ENCODE measurements at places on chromosomes 11 and 22.

GRCh38 chr11:117433717-117434116, 106.1 kb downstream of the CEP164 start:
- DNase-seq, result no peak

GRCh38 chr22:45966320-45966894, 10.6 kb downstream of the WNT7B start:
- DNase-seq, result peak; percentile 35

DNA sequence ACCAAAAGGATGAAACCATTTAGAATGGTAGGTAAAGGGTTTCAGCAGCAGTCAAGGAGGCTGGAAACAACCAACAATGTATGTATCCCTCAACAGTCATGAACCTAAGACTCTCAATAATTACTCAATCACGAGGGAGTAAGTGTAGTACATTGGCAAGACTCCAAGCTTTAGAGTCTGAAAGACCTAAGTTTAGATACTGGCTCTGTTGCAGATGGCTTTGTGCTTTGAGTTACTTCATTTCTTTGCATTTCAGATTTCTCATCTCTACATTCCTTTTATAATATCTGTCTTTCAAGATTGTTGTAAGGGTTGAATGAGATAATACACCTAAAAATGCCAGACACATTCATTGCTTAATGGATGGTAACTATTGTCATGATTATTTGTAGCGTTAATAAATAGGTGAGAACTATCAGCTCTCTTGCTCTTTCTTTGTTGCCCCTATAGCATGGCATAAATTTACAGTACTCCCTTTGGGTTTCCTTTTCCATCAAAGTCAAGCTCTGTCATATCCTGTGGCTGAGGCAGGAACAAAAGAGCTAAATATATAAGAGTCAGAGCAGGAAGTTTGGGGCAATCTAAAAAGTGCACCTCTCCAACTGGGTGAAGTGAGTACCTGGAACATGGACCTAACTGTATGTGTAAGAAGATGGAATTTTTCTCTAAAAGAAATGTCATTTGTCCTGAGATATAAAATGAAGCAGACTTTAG, 228.2 kb upstream of the ZC3H12C start:
- DNase-seq, result no peak

- DNase-seq, result no peak
These were observed 265.9 kb upstream of the MPPED2 start for GRCh38 chr11:30852091-30852490.

GRCh38 chr11:64755681-64756361, 4.0 kb downstream of the PYGM start:
- DNase-seq, result no peak

DNA sequence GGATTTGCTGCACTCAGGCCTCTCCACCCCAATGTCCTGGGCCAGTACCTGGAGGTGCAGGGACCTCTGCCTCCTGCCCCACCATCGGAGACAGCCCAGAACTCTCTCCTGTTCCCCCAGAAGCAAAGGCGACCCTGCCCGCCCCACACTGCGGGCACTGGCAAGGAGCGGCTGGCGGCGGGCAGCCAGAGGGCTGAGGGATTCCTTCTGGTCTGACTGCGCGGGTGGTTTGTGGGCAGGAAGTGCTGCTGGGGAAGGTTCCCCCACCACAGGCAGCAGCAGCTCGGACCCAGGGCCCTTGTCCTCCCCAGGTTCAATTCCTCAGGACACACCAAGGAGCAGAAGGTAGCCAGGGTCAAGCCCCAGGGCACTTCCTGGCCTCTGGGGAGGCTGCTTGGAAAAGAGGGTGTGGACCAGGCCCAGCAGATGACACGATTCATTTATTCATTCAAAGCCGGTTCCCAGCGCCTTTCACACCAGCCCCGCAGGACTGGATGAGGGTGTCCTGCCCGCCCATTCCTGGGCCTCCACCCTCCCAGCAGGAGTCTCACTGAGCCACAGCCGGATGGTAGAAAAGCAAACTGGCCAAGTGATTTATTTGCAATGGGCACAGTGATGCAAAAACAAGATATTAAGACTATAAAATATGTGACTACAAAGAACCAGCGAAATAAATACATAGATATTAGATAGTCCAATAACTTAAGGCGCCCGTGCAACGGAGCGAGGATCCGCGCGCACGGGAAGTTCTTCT, 1.2 kb downstream of the PHLDA2 start:
- no peak for DNase-seq

DNA sequence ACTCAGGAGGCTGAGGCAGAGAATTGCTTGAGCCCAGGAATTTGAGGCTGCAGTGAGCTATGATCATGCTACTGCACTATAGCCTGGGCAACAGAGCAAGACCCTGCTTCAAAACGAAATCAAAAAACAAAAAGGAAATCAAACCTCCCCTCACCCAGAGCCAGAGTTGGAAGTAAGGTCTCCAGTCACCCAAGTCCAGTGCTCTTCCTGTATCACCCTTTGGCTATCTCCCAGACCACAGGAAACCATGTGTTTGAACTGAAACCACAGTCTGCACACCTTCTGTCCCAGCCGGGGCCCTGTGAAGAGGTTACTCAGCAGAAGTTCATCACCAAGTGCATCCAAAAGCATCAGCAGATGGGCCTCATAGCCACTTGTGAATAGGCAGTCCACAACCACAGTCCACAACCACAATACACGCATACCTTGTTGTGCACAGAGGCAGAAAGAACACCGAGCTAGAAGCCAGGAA, 4.6 kb downstream of the MYH9 start:
- peak; percentile 22 for DNase-seq

- DNase-seq, result no peak
These were observed 310.1 kb downstream of the CADM1 start for GRCh38 chr11:115193914-115194801.

GRCh38 chr11:14414470-14415461, 55.8 kb upstream of the RRAS2 start:
- DNase-seq, result no peak

- no peak for DNase-seq
These were observed 8.8 kb downstream of the C11orf96 start for GRCh38 chr11:43951231-43951630.

- DNase-seq, result no peak
These were observed 9.6 kb downstream of the OR52N2 start for GRCh38 chr11:5818245-5818886.

GRCh38 chr11:87033561-87033960, 4.2 kb upstream of the TMEM135 start:
- no peak for DNase-seq

- DNase-seq, result no peak
These were observed 188.6 kb upstream of the MTMR2 start for GRCh38 chr11:96112192-96113128.

DNA sequence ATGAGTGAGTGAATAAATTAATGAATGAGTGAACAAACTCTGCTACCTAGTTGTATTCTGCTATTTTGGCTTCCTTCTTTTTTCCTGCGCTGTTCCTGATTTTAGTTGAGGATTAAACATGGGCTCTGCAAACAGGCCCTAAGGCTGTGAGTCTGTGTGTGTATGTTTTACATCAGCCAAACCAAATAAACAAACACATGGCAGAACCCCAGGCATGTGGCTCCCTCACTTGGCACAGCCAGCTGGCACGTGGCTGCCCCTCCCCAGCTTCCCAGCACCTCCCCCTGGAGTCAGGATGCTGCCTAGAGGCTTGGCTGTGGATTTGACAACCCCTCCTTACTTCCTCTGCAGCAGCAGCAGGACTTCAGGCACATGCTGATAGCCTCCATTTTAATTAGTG, 593.2 kb downstream of the INSC start:
- peak; percentile 76 for DNase-seq

DNA sequence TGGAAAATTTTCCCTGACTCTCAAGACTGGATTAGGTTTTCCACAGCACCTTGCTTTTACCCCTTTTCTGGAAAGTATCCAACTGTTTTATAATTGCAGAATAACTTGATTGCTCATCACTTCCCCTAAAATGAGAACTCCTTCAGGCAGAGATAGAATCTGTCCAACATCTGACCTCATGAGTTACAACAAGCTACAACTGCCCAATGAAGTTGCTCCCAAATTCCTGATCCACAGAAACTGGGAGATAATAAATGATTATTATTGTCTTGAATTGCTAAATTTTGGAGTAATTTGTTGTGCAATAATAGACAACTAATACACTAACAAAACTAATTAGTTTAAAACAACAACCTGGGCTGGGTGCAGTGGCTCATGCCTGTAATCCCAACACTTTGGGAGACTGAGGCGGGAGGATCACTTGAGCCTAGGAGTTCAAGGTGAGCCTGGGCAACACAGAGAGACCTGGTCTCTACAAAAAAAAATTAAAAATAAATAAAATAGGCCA, 10.0 kb upstream of the CCDC83 start:
- no peak for DNase-seq

- DNase-seq, result no peak
These were observed 8.7 kb upstream of the C1QTNF6 start for GRCh38 chr22:37196539-37197450.

DNA sequence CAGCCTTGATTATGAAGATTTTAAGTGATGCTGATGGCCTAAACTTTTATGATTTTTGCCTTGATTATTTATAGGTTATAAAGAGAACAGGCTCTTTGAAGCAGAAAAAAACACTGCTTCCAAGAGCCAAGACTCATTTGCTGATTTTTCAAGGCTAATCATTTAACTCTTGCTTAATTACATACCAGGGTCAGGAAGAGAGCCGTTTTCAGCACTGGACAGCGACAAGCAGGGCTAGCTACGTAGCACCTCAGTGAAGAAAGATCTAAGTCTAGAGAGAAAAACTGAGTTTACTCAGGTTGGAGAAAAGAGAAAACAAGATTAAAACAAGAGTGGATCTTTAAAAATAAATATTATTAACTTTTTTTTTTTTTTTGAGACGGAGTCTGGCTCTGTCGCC, 615.4 kb upstream of the B3GAT1 start:
- DNase-seq, result no peak

- no peak for DNase-seq
These were observed 40.0 kb downstream of the DDI1 start for GRCh38 chr11:104076455-104076854.

GRCh38 chr11:74923125-74923524, 25.8 kb downstream of the XRRA1 start:
- no peak for DNase-seq

DNA sequence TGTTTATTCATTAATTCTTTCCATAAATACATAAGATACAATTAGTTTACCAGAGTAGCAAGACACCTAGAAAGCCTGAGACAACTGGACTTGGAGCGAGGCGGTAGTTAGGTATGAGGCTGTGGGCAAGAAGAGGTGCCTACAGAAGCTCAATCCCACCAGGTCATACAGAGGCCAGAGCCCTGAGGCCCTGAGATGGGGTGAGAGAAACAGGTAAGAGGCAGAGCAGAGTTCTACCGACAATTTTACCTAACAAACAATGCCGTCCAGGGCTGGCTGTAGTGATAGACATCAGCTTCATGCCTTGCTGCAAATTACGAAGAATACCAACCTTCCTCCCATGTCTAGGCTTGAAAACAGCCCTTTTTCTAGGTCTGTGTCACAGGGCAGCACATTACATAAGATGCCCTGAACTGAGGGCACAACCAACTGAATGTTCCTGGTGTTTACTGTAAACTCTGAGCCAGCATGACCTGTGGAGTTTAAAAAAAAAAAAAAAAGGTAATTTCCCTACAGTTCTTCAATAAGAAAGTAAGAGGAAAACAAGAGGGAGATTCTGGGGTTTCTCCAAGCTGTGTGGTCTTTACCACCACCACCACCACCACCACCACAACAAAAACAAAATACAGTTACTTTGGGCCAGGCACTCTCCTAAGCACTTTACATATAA, 105.8 kb downstream of the GAB2 start:
- DNase-seq, result no peak

GRCh38 chr11:102111011-102111786, 952 bp downstream of the YAP1 start:
- DNase-seq, result no peak

DNA sequence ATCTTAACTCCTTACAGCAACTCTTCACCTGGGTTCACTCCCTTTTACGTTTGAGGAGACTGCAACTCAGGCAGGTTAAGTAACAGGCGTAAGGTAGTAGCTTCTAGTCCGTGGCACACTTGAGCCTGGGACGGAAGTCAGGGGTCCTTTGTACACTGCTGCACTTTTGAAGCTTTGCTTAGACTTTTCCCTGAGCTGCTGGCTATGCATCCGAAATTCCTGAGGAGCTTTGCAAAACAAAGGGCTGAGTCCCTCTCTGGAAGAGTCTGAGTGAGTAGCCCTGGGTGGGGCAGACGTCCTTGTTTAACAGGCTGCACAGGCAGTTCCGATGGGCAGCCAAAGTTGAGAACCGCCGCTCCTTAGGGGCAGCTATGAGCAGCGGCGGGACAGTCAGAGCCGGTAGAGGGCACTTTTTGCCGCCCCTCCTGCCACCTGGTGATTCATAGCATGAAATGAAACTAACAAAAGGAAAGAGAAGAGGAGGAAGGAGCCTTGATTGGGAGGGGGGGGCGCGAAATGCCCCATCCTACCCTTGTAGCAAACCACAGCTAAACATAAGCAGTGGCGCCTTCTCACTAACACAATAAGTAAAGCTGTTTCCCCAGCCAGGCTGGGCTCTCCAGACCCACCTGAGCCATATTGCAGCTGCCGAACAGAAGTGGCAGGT, 1.4 kb downstream of the TMEM109 start:
- peak; percentile 67 for DNase-seq

DNA sequence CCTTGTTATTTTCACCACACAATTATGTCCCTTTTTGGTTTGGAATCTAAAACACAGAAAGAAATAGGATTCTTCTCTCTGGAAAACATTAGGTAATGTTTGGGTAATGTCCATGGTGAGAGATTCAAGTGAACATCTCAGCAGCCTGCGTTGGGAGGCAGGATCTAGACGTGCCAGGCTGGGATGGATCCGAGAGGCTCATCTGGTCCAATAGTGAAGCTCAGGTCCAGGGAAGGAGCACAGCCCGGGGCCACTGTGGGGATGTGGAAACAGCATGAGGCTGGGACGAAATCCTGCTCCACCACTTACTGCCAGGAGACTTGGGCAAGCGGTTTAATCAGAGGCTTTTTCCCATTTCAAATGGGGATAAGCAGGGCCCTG, 109.9 kb downstream of the CSNK2A3 start:
- no peak for DNase-seq

GRCh38 chr11:126310200-126310991, 6.5 kb downstream of the DCPS start:
- peak; percentile 38 for DNase-seq

GRCh38 chr22:37290737-37291136, 8.4 kb downstream of the CYTH4 start:
- DNase-seq, result no peak

DNA sequence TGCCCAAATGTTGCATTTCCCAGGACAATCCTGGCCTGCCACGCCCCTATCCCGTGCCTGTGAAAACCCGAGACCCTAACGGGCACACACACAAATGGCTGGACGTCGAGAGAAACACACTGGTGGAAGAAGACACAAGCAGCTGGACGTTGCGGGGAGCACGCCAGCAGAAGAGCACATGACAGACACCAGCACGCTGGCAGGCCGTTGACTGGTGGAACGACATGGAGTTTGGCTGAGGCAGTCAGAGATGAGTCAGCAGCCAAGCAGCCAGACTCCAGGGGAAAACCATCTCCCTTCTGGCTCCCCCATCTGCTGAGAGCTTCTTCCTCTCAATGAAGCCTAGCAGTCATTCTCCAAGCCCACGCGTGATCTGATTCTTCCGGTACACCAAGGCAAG, 606.7 kb upstream of the LRRC4C start:
- no peak for DNase-seq

- DNase-seq, result no peak
These were observed 411.1 kb downstream of the TBC1D22A start for GRCh38 chr22:47173535-47174021.

GRCh38 chr11:122154994-122155393, 39.0 kb upstream of the BLID start:
- no peak for DNase-seq
